ENCODE measurements at places on chromosomes 2 and 18.

DNA sequence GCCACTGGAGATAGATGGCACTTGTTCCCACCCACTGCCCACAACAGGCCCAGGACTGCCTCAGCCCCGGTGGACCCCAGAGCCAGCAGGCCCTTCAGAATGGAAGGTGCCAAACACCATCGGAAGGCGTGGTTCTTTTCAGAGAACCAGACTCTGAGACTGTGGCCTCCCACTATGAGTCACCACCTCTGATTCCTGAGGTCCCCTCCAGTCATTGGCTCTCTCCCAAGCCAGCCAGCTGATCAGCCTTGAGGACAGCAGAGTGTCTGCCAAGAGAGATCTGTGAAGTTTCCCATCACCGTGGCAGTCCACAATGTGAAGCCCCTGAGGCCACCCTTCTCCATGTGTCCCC lies 10.4 kb upstream of the MAP3K2 start:
- DNase-seq: peak; percentile 78

- no peak for DNase-seq
Measured at GRCh38 chr2:65846989-65847678, 414.7 kb upstream of the SPRED2 start.

DNA sequence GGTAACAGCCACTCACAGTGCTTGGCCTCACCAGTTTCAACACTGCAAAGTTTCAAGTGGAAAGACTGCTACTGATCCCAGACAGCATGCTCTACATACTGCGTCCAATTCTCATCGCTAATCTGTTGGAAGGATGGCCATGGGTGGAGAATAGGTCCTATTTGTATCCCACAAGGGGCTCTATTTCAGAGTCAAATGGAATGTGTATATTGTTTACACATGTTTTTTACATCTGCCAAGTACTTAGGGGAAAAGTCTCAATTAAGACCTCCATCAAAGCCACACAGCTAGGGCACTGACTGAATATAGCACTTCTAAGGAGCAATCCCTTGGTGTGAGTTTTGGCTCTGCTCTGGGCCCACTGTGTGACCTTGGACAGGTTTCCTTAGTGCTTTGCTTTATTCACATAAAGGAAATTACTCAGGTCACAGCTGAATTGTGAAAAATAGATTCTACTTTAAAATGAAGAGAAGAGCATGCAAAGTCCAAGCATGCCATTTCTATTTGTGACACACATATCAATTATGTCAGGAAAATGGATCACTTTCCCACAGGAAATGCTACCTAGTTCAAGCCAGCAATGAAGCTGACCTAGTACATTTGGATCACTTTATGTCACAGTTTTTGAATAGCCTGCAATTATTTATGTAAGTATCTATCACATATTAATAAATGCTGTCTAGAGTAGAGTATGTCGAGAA lies 112.9 kb upstream of the STK17B start:
- DNase-seq: no peak

GRCh38 chr2:109726379-109727270 lies 67.5 kb upstream of the RGPD5 start:
- DNase-seq: no peak

DNA sequence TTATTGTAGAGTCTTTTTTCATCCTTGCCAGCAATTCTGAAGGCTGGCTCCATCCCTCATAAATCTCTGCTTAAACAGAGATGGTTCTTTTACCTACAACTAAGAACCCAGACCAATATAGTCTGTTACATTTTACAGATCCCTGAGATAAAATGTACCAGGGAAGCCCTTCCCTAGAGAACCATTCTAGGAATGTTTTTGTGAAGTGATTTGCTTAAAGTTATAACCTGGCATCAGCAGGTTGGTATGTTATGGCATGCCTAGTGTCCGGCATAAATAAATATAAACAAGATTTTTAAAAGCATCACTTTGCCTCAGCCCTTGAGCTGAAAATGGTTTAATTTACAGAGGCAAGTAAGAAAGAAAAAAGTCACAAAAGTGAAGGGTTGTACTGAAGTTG lies 18.5 kb upstream of the NPAS2 start:
- no peak for DNase-seq

Measured in ELF-1 (cell line).